ENCODE measurements at places on chromosomes 16 and 17.

DNA sequence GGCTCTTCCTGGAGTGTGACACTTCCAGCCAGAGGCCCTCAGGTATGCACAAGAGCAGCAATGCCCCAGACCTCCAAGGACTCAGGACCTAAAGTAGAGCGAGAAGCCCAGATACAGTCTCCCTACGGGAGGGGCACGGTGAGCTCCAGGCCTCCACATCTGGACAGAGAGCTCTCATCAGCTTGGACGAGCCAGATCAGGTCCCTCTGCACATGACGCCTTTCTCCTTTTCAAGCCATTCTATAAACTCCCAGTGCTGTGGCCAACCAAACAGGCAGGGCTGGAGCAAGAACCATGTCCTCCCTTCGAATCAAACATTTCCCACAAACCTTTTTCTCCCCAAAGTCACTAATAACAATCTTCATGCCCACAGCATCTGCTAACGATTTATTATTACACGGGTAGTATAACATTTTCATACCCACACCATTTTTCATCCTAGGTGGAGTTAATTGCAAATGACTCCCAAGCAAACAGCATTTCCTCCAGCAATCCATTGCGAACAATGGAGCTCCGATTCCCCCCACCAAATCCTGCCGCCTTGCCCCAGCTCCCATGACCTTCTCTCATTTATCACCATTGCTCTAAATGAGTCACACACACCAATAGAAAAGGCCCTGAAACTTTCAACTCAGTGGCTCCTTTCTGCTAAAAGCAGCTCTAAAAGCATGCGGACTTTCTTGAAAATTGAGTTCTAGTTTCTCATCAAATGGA lies 24.2 kb upstream of the NLRP1 start:
- DNase-seq = no peak

- no peak for DNase-seq
Observed at GRCh38 chr16:2856061-2856670, 1.8 kb downstream of the PRSS22 start.

GRCh38 chr16:52781005-52781630 lies 234.2 kb upstream of the TOX3 start:
- DNase-seq = no peak

GRCh38 chr16:57271867-57272495 lies 12.5 kb downstream of the PLLP start:
- DNase-seq = no peak

- no peak for DNase-seq
Observed at GRCh38 chr17:33580215-33580614, 287.1 kb upstream of the ASIC2 start.

Measured in CD4-positive, alpha-beta T cell treated with Interleukin-6 for 4 hours (primary cell).